ENCODE measurements at places on chromosomes 5 and 9. TPM values are rescaled to one million over a fixed set of nuclear protein-coding genes. Genes with fewer than 3 reads are reported as not detected.

Gene CCL27
- 0.67 TPM for total RNA-seq

Gene TRIM7
- not detected for total RNA-seq

DNA sequence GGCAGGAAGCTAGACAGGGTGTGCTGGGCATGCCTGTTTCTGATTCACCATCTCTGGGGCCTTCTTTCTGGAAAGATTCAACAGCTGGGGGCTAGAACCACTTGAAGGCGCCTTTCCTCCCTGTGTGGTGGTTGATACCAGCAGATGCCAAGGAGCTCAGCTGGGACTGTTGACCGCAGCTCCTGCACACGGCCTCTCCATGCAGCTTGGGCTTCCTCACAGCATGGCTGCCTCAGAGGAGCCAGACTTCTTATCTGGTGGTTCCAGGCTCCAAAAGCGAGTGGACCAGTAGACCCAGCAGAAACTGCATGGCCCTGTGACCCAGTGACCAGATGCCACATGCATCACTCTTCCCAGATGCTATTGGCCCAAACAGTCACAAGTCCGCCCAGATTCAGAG, 74.7 kb upstream of the COL5A1 start:
- no peak for DNase-seq
- H3K27me3 ChIP-seq = no peaks in the 10 kb centered on the region
- H3K4me1 ChIP-seq = no peaks in the 10 kb centered on the region
- no peaks in the 10 kb centered on the region for H3K36me3 ChIP-seq

DNA sequence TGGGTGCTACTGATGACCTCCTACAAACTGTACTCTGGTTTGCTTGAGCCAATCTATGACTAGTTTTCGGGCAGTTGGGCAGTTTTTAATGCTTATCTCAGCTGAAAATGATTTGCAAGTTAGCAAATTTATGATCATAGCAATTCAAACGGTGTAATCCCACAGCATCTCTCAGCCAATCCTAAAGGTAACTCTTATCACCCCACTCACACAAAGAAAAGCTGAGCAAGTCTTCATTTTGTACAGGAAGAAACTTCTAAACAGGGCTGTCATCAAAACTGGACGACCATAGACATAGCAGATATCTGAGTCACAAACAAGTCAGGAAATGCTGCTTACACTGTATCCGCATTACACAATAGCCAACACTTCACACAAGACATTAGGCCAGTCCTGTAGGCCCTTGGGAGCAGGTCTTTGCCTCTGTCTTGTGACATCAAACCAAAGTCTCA, 2.6 kb upstream of the ENC1 start:
- no peak for DNase-seq
- H3K4me1 ChIP-seq = peaks cover 24% of the 10 kb centered on the region
- no peaks in the 10 kb centered on the region for H3K27me3 ChIP-seq
- H3K4me3 ChIP-seq = no peak overlapping the region
- H3K36me3 ChIP-seq = no peaks in the 10 kb centered on the region

DNA sequence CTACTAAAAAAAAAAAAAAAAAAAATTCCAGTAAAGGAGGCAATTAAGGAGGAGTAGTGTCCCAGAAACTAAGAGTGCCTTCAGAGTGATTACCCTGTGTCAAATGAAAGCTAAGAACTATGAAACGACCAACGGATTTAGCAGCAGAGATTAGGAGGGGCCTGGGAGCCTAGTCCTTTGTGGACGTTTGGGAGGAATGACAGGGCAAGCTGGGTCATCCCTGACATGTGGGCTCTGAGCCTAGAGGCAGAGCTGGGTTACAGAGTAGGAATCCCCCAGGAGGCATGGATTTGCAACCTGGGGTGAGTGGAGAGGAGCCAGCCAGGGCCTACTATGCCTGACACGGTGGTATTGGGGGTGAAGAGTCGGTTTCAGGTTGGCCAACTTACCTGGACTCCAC, 4.3 kb upstream of the ARID3C start:
- no peaks in the 10 kb centered on the region for H3K36me3 ChIP-seq
- H3K4me3 ChIP-seq = no peak overlapping the region
- peak; percentile 68 for DNase-seq
- peaks cover 48% of the 10 kb centered on the region for H3K27me3 ChIP-seq
- H3K4me1 ChIP-seq = peaks cover 40% of the 10 kb centered on the region

DNA sequence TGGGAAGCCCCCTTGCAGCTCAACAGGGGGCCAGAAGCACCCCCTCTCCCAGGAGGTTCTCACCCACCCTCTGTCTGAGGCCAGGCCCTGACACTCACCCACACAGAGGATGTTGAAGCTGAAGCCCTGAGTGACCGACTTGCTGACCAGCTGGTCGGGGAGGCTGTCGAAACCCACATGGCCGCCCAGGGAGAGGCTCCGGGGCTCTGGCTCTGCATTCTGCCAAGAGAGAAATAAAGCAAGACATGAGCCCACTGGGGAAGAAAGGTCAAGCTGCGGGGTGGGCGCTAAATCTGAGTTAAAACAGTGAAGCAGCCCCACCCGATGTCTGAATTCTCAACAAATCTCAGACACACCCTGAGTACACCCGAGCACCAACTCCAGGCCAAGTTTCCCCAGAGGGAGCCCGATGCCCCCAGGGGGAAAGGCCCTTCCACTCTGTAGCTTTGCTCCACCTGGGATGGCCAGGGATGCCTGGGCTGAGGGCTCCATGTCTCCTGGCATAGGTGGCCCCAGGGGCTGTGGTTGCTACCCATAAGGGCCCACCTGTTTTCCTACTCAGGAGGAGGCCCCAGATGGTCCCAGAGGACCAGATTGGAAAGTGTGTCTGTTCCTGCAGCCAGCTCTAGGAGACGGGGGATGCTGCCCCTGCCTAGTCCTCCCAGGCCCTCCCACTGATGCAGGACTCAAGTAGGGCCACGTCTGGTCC, 11.6 kb downstream of the SEPTIN8 start:
- H3K27me3 ChIP-seq = no peaks in the 10 kb centered on the region
- H3K27ac ChIP-seq = no peak overlapping the region
- H3K4me1 ChIP-seq = peaks cover under 1% of the 10 kb centered on the region

DNA sequence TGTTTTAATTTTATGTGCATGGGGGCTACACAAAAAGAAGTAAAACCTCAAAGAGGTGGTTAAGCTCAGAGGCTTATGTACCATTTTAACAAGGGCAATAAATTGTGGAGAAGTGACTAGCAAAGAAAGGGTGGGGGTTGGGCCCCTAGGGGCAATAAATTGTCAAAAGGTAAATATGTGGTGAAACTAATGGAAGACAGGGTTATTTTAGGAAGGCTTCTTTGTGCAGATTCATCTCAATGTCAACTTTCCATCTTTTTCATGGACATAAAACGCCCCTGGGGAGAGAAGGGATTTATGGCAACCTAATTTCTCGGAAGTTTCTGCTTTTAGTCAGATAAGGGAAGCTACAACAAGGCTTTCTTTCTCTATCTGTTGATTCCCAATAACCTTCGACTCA, 42.5 kb upstream of the GOLM1 start:
- DNase-seq = no peak
- no peak overlapping the region for H3K27ac ChIP-seq
- H3K4me1 ChIP-seq = no peaks in the 10 kb centered on the region
- H3K36me3 ChIP-seq = no peaks in the 10 kb centered on the region
- H3K4me3 ChIP-seq = no peak overlapping the region

- peaks cover 5% of the 10 kb centered on the region for H3K4me1 ChIP-seq
- DNase-seq = no peak
- H3K36me3 ChIP-seq = no peaks in the 10 kb centered on the region
Observed at GRCh38 chr5:54045077-54045792, 265.1 kb downstream of the ARL15 start.

- no peaks in the 10 kb centered on the region for H3K36me3 ChIP-seq
- no peaks in the 10 kb centered on the region for H3K27me3 ChIP-seq
- H3K4me3 ChIP-seq = no peak overlapping the region
- no peaks in the 10 kb centered on the region for H3K4me1 ChIP-seq
- DNase-seq = no peak
Observed at GRCh38 chr5:137866541-137867388, 895 bp upstream of the MYOT start.

- no peaks in the 10 kb centered on the region for H3K27me3 ChIP-seq
- H3K4me1 ChIP-seq = no peaks in the 10 kb centered on the region
- DNase-seq = no peak
- no peak overlapping the region for H3K4me3 ChIP-seq
- H3K27ac ChIP-seq = no peak overlapping the region
- H3K36me3 ChIP-seq = no peaks in the 10 kb centered on the region
Observed at GRCh38 chr5:150075806-150076205, 10.5 kb downstream of the CSF1R start.

DNA sequence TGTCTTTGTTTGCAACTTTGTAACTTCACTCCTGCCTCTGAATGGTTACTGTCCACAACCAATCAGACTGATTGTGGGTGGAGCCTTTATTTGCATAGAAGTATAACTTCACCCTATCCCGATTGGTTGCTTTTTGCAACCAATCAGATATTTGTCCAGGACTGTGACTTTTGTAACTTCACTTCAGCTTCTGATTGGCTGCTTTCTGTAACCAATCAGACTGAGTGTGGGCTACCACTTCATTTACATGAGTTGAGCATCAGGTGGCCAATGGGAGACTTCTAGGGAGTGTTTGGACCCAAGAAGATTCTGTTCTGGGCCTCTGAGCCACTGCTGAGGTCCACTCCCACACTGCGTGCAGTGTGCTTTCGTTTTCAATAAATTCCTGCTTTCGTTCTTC, 1810.7 kb upstream of the CDH6 start:
- DNase-seq = no peak
- H3K27me3 ChIP-seq = no peaks in the 10 kb centered on the region
- no peaks in the 10 kb centered on the region for H3K4me1 ChIP-seq
- no peak overlapping the region for H3K4me3 ChIP-seq
- no peaks in the 10 kb centered on the region for H3K36me3 ChIP-seq
- H3K27ac ChIP-seq = no peak overlapping the region

- H3K27ac ChIP-seq = no peak overlapping the region
- DNase-seq = no peak
- H3K36me3 ChIP-seq = no peaks in the 10 kb centered on the region
- no peak overlapping the region for H3K4me3 ChIP-seq
- H3K27me3 ChIP-seq = no peaks in the 10 kb centered on the region
Observed at GRCh38 chr9:89137542-89138462, 40.8 kb downstream of the SHC3 start.

DNA sequence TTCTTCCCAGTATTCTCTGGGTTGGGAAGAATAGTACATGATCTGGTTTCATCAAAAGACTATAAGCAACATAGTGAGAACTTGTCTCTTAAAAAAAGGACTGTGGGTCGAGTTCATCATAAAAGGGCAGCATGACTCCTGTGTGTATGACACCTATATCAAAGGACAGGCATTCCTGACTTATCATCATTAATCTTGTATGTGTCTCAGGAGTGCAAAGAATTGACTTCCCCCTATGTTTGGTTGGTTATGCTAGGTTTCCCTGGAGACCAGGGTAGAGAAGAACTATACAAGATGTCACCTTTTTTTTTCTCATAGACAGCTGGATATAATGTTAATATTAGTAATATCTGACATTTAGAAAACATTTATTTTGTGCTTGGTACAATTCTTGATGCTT, 173.1 kb upstream of the ANKRD55 start:
- no peak overlapping the region for H3K27ac ChIP-seq
- no peak overlapping the region for H3K4me3 ChIP-seq
- H3K36me3 ChIP-seq = no peaks in the 10 kb centered on the region
- H3K27me3 ChIP-seq = no peaks in the 10 kb centered on the region
